HT1080 (cell line): ENCODE measurements at places on chromosomes 11 and 22. TPM values are rescaled to one million over a fixed set of nuclear protein-coding genes. Genes with fewer than 3 reads are reported as not detected.

- DNase-seq, result no peak
These were observed 23.1 kb upstream of the SCN3B start for GRCh38 chr11:123677510-123677909.

- peak; percentile 11 for DNase-seq
These were observed 432.2 kb downstream of the TBC1D22A start for GRCh38 chr22:47194476-47195155.

GRCh38 chr22:38465673-38466490 lies 2.0 kb upstream of the KDELR3 start:
- no peak for DNase-seq

DNA sequence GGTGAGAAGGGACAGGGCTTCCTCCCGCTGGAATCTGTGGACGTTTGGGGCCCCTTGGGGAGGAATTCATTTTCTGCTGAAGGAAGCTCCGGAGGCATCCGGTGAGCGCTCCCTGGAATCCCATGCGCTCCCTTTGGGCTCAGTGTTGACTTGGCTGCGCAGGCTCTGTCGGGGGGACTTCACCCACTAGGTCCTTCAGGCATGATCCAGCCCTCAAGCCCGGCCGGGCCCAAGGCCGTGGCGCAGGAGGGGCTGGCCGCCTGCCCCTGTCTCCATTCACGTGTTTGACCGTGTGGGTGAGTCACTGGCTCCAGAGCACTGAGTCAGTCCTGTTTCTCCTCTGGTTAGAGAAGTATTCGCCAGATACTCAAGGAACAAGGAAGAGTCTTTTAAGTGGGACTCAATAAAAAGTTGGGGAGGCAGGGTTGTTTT lies 1.4 kb downstream of the CTTN start:
- DNase-seq, result peak; percentile 97

DNA sequence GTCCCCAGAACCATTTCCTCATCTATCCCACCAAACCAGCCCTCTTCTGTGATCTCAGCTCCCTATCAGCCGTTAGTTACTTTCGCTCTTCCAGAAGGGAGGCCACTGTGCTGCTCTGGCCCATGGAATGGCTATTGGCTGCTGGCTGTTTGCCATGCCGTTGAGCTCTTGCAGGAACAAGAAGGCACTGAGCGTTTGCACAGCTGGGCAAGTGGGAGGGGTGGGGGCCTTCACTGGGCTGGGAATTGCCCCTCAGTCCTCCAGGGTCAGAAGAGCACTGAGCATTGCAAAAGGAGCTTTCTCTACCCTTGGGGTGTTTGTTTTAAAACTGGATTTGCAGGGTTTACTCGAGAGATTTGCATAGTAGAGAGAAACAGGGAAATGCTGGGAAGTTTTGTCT lies 129.0 kb upstream of the PARVA start:
- no peak for DNase-seq

GRCh38 chr11:123640677-123641494 lies 13.5 kb downstream of the SCN3B start:
- DNase-seq, result peak; percentile 46

GRCh38 chr11:84588131-84588829 lies 1038.9 kb downstream of the DLG2 start:
- no peak for DNase-seq

DNA sequence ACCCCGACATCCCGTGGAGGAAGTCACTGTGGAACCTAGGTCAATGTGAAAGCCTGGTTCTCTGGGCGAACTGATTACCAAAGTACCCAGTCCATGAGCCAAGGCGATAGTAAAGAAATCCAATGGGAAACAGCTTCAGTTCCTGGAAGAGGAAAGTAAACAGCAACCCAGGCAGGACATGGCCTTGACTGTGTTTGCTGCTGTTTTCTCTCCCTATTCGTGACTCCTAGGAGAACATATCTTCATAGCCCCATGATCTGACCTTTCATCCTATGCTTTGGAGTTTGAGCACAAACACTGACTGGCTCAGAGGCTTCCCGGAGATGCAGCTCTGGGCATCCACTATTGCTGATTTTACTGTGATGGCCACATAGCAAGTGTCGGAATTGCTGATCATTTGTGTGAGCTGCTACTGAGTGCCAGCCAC lies 45.1 kb downstream of the LRFN4 start:
- no peak for DNase-seq

GRCh38 chr11:28760676-28761390 lies 652.6 kb downstream of the METTL15 start:
- peak; percentile 71 for DNase-seq

GRCh38 chr11:64546600-64546999 lies 44.4 kb upstream of the SLC22A12 start:
- no peak for DNase-seq

- DNase-seq, result peak; percentile 85
These were observed 68.1 kb downstream of the CSTPP1 start for GRCh38 chr11:47004595-47005033.

GRCh38 chr11:80838153-80838552 lies 1397.3 kb upstream of the TENM4 start:
- DNase-seq, result no peak

DNA sequence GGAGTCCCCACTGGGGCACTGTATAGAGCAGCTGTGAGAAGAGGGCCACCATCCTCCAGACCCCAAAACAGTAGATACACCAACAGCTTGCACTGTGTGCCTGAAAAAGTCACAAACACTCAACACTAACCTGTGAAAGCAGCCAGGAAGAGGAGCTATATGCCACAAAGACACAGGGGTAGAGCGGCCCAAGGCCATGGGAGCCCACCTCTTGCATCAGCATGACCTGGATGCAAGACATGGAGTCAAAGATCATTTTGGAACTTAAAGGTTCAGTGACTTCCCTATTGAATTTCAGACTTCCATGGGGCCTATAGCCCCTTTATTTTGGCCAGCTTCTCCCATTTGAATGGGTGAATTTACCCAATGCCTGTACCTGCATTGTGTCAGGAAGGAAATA lies 29.7 kb upstream of the CYB5R3 start:
- no peak for DNase-seq

DNA sequence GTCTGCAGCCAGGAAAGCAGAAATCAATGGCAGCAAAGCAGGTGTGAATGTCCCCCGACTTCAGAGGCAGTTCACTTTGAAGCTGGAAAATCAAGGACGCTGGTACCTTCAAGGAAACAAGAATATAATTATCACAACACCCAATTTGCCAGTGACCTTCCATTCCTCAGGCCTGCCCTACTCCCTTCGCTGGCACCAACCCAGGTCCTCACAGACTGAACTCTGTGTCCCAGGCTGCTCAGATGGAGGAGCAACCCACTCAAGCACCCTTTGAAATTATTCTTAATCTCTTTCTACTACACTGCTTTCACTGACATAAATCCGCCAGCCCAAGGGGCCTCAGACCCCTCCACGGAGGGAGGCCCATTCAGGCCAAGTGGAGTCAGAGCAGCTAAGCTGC lies 64.7 kb upstream of the WT1 start:
- DNase-seq, result no peak

- DNase-seq, result no peak
These were observed 114.4 kb downstream of the PLEKHA7 start for GRCh38 chr11:16899708-16900303.

Gene FANCF
- total RNA-seq, result 9.7 and 10.9 TPM in 2 replicates

Gene PATE2
- not detected in 2 replicates for total RNA-seq

Gene DGCR6
- total RNA-seq, result 0.57 and 0.88 TPM in 2 replicates

Gene SYVN1
- 10.1 and 11.2 TPM in 2 replicates for total RNA-seq

Gene SLC43A3
- total RNA-seq, result 81.0 and 87.2 TPM in 2 replicates

Gene CDON
- total RNA-seq, result 1.7 and 1.9 TPM in 2 replicates

Gene SMIM35
- total RNA-seq, result not detected in 2 replicates

Gene KRTAP5-2
- total RNA-seq, result not detected in 2 replicates

Gene OR8B4
- not detected in 2 replicates for total RNA-seq

Gene IGF2
- 0.24 TPM in 1 of 2 replicates, not detected in the other for total RNA-seq

Gene UPB1
- not detected in 2 replicates for total RNA-seq
